ENCODE measurements at places on chromosomes 12 and 14.

- peak; percentile 58 for DNase-seq
Observed at GRCh38 chr14:91154851-91155625, 41.2 kb downstream of the DGLUCY start.

DNA sequence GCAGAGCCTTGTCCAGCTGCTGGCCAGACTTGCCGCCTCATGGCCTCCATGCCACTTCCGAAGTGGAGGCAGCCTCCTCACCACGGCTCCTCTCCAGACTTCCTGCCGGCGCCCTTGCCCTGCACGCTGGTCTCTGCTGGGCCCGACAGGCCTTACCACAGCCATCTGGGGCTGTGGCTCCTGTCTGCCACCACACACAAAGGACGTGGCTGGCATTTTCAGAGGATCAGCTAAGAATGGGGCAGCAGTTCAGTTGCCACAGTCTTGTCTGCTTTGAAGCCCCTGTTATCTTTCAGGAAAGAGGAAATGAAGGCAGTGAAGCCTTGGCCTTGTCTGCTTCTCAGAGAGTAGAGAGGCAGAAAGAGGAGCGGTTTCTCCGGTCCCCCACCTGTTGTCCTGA is 178.0 kb upstream of the FKBP4 start:
- DNase-seq = no peak

- no peak for DNase-seq
Observed at GRCh38 chr12:108685469-108686260, 45.7 kb downstream of the CORO1C start.

DNA sequence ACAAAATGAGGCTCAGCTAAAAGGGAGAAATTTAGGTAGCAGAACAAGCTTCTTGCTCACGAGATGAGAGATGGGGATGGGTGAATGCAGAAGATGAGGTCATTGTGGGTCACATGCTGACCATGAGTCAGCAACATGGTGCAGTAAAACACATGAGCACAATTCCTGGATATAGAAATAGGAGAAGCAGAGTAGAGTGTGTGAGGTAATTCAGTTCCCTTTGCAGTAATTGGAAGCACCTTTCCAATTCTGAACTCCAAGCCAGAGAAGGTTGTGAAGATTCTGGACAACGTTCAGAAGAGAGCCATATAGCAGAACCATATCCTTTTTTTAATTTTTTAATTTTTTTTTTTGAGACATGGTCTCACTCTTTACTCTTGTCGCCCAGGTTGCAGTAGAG is 62.0 kb upstream of the LMNTD1 start:
- peak; percentile 84 for DNase-seq

- DNase-seq = no peak
Observed at GRCh38 chr12:123576611-123577010, 7.7 kb upstream of the TMED2 start.

DNA sequence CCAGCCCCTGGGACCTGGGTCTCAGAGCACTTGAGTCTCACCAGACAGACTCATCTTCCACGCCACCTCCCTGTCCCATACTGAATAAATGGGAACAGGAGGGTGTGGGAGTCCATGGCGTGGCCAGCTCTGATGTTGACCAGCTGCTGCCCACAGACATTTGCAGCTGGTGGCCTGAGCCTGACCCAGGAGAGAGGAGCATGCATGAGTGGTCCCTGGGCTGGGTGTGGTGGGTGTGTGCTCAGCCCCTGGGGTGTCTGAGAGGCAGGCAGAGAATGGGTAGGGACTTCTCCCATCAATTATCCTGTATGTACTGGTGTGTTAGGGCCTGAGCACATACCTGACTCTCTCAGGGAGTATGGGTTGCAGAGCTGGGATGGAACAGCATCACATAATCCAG is 49.3 kb downstream of the SLC24A4 start:
- DNase-seq = no peak

DNA sequence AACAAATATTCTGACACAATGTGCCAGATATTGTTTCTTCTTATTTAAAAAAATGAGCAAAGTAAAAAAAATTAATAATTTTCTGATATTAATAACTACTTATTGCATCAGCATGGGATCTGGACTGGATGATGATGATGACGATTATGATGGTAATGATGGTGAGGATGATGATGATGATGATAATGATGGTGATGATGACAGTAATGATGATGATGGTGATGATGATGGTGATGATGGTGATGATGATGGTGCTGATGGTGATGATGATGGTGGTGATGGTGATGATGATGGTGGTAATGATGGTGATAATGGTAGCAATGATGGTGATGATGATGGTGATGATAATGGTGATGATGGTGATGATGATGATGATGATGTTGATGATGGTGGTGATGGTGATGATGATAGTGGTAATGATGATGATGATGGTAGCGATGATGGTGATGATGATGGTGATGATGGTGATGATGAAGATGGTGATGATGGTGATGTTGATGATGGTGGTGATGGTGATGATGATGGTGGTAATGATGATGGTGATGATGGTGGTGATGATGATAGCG is 94.0 kb downstream of the SRRM4 start:
- DNase-seq = no peak

DNA sequence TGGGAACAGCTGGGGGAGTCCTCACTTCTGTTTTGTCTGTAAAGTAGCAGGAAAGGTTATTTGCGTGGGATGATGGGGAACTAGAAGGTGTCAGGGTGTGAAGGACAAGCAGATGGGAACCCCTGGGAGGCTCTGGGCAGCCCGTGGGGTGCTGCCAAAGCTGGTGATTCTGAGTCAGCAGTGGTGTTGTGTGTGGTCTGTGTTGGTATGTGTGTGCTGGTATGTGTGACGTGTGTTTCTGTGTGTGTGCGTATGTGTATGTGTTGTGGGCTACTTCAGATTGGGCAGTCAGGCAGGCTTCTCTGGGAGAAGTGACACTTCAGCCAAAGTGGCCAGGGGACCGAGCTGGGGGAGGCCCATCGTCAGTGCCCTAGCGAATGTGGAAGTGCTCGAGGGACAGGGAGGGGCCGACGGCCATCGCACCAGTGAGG is 15.3 kb upstream of the BDKRB2 start:
- DNase-seq = peak; percentile 63

DNA sequence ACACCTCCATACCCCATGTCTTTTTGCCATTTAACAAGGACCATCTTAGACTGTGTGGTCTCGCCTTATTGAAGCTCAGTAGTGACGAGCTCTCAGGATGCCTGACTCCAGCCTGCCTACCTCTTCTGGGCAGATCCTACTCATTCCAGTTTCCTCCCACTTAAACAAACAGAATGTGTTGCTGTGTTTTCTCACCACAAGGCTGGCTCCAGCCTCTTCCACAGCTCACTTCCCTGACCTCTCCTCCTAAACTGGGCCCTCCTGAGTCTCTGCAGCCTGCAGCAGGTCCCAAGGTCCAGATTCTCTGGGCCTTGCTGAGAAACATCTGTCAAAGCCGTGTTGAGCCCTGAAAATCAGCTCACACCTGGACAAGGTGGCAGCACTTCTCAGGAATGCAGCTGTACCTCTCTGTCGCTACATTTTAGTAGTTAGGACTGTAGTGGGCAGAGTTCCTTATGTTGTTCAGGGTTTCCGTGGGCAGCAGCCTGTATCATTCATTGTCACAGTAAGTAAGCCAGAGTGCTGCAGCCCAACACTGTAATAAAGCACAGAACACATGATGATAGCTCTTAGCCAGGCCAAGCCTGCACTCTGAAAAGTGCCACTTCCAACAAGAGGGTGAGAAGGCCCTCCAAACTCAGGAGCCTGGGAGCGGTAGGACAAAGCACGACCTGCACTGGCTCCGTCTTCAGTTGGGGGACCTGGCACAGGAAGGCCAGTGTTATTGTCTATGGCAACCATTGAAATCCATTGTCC is 68.5 kb downstream of the NKX2-1 start:
- no peak for DNase-seq

DNA sequence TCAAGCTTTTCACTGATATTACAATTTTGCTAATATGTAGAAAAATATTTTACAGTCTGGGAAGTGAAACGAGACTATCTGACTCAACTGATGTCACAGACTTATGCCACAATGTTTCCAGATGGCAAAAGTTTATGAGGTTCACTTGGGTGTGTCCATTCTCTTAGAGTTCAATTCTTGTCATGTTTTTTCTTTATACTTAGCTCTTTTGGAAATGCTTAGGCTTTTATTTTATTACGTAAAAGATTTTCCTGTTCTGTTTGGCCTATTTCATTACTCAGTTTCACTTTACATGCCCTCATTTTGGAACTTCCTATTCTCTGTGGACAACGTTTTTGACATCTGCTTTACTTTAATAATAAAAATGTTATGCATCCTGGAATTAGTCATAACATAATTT is 2.1 kb upstream of the PDZRN4 start:
- DNase-seq = no peak

DNA sequence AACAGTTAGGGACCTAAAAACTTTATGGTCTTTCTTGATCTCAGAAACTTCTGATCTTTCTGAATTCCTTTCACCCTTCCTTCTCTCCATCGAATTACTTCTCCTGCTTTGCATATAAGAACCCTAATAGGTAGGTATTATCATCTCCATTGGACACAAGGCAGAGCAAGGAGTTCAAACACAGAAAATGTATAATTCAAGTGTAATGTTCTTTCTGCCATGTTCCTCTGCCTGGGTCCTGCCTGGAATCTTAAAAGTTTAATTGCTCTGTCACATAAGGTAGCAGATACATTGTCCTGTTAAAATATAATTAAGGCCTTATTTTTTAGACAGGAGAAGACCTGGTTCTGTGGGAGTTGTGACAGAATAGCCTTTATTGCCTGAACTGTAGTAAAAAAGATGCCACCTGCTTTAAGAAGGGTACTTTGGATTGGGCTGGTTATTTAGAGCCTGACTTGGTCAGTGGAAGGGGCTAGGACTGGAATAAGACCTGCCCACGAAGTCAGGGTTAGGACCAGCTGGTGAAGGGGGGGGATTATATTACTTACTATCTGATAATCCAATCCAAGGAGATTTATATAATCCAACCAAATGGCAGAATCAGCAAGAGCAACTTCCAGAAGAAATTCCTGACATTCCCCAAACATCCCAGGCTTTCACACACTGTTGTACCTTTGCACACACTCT is 10.4 kb downstream of the G2E3 start:
- peak; percentile 41 for DNase-seq

GRCh38 chr14:79809849-79810612 is 401.3 kb downstream of the DIO2 start:
- DNase-seq = peak; percentile 53

DNA sequence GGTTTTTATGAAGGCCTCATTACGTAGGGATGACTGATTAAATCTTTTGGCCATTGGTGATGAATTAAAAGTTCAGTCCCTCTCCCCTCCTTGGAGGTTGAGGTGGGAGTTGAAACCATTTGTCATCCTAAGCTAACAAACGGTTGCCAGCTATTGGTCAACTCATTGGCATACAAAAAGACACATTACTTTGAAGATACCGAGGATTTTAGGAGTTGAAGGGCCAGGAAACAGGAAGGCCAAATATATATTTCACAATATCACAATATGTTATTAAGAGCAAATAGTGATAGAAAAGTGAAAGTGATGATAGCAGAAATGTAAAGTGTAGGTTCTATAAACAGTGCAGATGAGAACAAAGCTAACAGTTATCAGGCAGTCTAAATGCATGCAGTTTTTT is 24.4 kb downstream of the RCOR1 start:
- no peak for DNase-seq

DNA sequence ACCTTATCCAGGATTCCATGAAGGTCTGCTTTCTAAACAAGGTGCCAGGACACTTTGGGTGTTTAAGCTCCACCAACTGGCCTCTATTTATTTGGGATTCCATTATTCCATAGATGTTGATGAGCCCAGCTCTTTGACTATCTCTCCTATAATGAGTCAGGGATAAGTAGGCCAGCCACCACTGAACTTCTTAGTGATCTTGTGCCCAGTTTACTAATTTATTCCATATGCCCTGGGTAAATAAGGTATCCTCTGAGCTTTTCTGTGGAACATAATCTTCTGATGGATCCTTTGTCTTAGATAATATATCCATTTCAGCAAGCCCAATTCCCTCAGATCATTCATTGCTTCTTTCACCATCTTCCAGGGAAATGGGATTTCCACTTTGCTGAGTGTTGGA is 535.0 kb downstream of the FOXG1 start:
- no peak for DNase-seq

- no peak for DNase-seq
Observed at GRCh38 chr14:98227000-98227726, 1044.8 kb downstream of the BCL11B start.

DNA sequence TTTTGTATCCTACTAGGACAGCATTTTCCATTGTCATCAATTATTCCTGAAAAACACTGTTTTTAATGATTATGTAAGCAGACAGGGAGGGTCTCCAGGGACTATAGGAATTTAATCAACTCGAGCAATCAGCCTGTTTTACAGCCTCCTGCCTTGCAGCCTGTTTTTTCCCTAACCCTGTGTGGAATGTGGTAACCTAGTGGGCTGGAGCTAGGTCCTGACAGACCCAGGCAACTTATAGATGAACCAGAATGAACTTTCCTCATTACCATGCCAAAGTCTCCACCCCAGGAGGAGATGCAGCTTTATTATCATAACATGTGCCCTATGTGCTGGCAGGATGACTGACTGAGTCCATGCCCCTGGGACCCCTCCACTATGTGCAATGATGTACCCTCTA is 375.1 kb downstream of the BMP4 start:
- no peak for DNase-seq

GRCh38 chr12:47824198-47824597 is 4.5 kb upstream of the HDAC7 start:
- no peak for DNase-seq

- DNase-seq = no peak
Observed at GRCh38 chr12:92068459-92068858, 77.2 kb downstream of the BTG1 start.

- peak; percentile 93 for DNase-seq
Observed at GRCh38 chr12:12901158-12901791, 9.9 kb downstream of the GPRC5A start.

DNA sequence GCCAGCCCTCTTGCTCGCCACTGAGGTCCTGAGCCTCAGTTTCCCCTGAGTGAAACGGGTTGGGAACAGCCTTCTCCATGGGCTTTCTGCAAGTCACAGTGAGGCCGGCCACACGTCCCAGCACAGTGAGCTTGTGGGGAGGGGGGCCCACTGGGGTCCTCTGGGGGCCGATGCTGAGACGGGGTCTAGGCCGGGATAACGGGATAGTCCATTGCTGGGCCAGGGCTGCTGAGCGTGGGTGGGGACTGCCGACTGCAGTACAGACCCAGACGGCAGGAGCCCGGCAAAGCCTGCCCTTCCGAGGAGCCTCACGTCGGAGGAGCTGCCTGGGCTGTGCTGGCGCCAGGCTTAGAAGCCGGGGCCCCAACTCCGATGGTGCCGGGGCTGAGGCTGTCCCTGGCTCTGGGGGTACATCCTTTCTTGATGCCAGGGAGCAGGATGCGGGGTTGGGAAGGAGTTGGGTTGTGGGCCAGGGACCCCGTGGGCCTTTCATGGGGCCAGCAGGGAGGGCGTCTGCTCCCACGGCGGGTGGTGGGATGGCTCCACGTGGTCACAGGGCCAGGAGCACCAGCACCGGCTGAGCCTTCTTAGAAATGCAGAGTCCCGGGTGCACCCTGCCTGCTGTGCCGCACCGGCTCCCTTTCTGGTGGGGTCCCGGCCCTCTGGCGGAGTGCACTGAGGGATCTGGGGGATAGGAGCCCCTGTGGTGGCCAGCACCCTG is 24.2 kb downstream of the NOC4L start:
- DNase-seq = no peak

- no peak for DNase-seq
Observed at GRCh38 chr12:52647601-52648000, 4.4 kb downstream of the KRT2 start.
